Stimulated activated CD4-positive, alpha-beta T cell treated with anti-CD3 and anti-CD28 coated beads, Interleukin-1b, Interleukin-23, amount 100 ng/mL, for 1 hour (primary cell): ENCODE measurements at places on chromosomes 11 and 22.

GRCh38 chr22:40176921-40177737 is 596 bp upstream of the TNRC6B start:
- peak; percentile 38 for DNase-seq

- no peak for DNase-seq
Observed at GRCh38 chr22:41327124-41327523, 25.8 kb downstream of the ZC3H7B start.

GRCh38 chr11:79594834-79595233 is 154.0 kb upstream of the TENM4 start:
- DNase-seq, result no peak

GRCh38 chr22:33831651-33832050 is 88.6 kb downstream of the LARGE1 start:
- DNase-seq, result no peak

DNA sequence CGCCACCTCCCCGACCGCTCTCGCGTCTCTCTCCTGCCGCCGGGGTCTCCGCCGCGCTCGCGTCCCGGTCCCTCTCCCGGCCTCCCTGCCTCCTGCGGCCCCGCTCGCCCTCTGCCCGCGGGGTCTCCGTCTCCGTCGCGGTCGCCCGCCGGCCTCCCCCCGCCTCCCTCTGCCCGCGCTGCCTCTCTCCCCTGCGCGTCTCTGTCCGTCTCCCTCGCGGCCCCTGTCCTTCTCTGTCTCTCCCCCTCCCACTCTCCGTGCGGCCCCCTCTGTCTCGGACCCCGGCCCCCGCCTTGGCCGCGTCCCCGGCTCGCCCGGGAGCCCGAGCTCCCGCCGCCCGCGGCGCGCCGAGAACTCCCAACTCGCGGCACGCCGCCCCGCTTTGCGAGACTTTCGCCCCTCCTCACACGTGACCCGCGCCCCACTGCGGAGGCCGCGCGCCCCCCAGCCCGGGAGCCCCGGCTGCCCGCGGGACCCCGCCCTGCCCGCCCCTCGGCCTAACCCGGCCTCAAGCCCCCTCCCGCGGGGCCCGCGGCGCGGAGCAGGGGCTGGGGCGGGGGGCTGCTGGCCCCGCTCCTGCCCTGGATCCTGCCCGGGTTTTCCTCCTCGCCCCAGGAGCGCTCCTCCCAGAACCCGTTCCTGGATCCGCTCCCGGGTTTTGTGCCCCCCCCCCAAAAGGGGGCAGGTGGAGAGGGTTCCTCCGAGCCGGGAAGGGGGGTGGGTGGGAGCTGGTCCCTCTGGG is 702 bp upstream of the KCNJ4 start:
- no peak for DNase-seq

DNA sequence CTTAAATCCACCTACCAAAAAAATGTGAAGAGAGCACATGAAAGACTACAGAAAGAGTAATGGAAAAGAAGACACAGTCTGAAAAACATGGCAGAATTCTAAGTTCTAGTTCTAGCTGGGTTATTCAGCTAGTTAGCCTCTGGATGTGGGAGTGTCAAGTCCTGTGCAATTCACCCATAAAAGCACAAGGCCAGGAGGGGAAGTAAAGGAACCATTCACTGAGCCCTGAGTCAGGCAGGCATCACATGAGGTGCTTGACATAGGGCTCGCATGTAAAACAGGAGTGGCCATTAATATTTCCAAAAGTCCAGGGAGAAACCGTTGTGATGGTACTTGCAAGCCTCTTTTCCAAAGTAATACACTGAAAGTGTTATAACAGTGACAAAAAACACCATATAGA is 103.7 kb downstream of the GAB2 start:
- DNase-seq, result no peak

DNA sequence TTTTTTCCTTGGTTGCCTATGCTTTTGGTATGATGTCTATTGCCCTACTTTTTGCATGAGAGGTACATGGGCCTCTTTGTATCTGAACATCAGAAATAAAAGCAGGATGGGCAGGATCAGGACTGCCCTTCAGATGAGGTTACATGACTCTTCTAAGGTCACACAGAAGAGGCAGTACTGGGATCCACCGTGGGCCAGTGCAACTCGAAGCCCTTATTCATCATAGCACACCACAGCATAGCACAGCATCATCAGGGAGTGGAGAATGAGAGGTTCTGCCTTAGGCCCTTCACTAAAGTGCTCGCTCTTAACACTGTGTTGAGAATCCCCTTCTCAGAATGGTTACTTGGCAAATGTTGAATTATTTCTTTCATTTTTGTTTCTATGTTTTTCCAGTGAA is 88.3 kb downstream of the C22orf31 start:
- no peak for DNase-seq

- no peak for DNase-seq
Observed at GRCh38 chr22:30182815-30183214, 63.7 kb downstream of the LIF start.

DNA sequence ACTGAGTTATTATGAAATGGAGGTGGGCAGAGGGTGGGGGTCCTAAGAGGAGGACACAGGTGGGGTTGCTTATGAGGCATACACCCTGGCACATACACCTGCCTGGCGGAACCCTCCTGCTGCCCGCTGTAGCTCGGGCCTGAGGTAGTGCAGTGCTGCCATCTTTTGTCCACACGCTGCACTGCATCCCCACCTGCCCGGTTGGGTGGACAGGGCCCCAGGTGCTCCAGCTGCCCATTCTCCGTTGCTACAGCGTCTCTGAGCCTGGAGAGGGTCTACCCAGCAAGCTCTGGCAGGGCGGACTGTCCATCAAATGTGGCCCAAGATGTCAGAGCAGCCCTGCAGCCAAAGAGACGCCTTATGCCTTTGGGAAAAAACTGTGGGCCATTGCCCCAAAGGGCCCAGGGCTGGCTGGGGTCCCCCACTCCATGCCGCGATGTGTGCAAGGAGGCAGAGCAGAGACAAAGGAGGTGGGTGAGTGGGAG is 131.2 kb downstream of the BUD13 start:
- no peak for DNase-seq

- peak; percentile 44 for DNase-seq
Observed at GRCh38 chr11:33996498-33997454, 54.8 kb upstream of the CAPRIN1 start.

DNA sequence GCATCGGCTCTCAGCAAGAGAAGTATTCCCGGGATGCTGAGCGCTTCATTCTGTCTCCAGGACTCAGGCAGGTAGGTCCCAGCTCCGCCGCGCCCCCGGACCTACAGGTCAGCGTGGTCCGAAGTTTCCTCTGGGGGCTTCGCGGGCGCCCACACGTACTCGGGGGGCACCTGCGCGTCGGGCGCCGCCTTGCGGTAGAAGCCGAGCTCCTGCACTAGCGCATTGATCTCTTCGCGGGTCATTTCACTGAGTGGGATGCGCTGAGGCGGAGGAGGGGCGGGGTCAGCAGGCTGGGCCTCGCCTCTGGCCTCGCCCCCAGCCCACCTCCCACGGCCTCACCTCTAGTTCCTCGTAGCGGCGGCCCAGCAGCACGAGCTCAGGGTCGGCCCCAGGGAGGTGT is 2.5 kb downstream of the SELENOM start:
- DNase-seq, result no peak
